ENCODE measurements at places on chromosomes 6 and 20. TPM values are rescaled to one million over a fixed set of nuclear protein-coding genes. Genes with fewer than 3 reads are reported as not detected.

DNA sequence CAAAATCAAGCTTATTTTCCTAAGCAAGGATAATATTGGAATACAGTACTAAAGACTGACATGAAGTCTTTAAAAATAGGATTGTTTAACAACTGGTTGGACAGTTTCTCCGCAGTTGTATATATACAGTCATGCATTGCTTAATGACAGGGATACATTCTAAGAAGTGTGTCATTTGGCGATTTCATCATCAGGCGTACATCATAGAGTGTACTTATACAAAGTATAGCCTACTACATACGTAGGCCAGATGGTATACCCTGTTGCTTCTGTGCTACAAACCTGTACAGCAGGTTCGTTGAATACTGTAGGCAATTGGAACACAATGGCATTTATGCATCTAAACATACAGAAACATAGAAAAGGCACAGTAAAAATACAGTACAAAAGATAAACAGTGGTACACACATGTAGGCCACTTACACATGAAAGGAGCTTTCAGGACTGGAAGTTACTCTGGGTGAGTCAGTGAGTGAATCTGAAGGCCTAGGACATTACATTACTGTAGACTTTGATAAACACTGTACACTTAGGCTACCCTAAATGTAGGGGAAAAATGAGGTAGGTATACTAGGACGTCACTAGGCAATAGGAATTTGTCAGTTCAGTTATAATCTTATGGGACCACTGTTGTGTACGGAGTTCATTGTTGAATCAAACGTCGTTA is 20.1 kb downstream of the HECA start:
- no peak for DNase-seq

- DNase-seq = no peak
Measured at GRCh38 chr20:51740838-51741237, 27.4 kb downstream of the ATP9A start.

DNA sequence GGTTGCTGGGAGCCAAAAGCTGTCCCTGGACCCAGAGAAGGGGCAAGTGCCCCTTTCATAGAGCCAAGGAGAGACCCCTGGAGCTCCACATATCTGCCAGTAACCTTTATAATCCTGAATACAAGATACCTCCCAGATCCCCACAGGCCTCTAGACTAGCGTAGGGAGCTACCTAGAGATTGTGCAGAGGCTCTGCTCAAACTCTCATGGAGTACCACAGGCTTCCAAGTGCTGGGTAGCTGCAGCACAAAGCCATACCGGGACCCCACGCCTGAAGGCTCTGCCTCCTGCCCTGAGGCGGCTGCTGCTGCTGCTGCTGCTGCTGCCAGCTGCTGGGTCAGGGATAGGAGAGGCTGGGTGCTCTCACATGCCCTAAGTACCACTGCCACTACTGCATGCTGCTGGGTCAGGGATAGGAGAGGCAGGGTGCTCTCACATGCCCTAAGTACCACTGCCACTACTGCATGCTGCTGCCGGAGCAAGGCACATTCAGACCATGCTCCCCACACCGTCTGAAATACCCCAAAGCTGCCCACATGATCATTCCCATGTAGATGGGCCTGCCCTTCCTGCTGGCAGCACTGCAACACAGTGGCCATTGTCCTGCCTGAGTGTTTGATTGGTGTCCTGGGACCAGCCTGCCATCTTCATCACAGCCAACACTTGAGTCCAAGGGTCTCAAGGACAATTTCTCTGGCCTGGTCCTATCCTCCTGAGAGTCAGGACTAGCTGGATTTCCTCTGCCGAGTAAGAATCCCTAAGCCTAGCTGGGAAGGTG is 1434.3 kb upstream of the ADGRB3 start:
- no peak for DNase-seq

GRCh38 chr6:21603082-21603952 is 9.8 kb downstream of the SOX4 start:
- no peak for DNase-seq

GRCh38 chr20:63315731-63316491 is 22.9 kb downstream of the COL20A1 start:
- no peak for DNase-seq

DNA sequence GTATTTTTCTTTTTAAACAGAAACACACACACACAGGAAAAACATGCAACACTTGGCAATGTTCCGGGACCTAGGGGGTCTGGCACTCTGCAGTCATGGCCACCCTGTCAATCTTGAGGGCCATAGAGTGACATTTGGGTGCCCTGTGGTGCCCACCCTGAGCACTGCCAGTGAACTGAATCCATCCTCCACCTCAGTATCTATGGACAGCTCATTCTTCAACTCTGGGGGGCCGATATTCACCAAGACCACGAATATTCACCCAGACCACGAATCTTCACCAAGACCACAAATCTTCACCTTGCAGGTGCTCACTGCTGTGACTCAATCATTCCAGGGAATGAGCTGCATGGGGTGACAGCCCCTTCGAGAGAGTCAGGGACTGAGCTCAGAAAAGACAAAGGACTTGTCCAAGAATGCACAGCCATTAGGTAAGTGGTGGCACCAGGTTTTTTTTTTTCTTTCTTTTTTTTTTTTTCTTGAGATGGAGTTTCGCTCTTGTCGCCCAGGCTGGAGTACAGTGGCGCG is 19.1 kb downstream of the SNAI1 start:
- no peak for DNase-seq

DNA sequence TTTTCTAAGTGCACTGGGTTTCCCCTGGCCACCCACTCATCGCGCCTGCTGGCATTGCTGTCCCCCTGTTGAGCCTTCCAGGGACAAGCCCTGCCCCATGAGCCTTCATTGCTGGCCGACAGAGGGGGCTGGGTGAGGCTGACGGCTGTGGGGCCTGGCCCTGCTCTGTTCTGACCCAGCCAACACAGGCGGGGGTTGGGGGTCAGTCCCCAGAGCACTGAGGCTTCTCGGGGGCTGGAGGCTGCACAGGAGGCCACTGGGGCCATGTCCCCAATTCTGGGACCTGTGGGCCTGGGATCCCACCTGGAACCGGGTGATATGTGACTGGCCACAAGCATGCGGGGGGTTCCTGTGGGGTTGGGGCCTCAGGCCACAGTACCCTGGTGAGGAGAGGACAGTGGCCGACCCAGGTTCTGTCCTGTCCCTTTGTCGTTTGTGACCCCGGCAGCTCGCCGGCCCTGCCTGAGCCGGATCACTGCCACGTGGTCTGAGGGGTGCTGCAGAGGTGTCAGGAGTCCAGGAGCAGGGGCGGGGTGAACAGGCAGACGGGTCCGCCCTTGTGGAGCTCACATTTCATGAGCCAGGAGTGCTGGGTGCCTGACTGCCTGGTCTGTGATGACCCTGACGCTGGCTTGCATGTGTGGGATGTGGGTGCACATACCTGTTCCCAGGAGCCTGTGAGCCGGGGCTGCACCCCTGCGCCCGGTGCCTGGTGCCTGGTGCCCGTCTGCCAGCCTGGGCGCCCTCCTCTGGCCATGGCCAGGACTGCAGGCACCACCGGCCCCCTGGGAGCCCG is 2.1 kb upstream of the COL20A1 start:
- no peak for DNase-seq

DNA sequence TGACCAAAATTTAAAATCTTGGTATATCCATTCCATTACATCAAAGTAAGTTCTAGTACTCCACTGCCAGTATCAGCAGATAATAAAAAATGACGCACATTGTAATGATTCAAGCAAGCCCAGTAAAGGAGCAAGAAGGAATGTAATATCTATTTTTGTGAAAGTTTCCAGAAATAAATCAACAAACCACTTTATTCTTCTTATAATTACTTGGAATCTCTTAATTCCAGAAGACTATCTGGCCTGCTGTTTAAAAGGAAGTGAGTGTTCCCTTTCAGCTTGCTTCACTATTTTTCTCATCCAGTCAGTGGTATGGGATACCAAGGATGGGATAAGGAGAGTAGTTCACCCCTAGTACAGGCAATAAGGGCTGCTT is 42.2 kb upstream of the DSE start:
- no peak for DNase-seq

- DNase-seq = no peak
Measured at GRCh38 chr6:168450917-168451316, 9.9 kb downstream of the SMOC2 start.

DNA sequence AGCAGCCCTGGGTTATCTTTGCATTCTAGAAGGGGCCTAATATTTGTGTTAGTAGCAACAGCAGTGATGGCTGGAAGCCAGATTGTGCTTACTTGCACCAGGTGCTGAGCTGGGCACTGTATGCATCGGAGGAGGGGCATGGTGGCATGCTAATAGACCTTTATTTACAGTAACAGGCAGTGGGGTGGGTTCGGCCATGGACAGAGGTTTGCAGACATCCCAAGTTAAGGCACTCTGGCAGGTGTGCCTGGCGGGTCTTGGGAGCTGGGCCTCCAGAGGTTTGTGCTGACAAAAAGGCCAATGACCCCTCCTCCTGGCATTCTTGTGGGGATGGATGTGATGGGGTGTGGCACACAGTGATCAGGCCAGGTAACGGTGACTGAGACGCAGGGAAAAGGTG is 39.0 kb upstream of the CD93 start:
- no peak for DNase-seq

- no peak for DNase-seq
Measured at GRCh38 chr20:51284176-51284575, 258.3 kb downstream of the NFATC2 start.

DNA sequence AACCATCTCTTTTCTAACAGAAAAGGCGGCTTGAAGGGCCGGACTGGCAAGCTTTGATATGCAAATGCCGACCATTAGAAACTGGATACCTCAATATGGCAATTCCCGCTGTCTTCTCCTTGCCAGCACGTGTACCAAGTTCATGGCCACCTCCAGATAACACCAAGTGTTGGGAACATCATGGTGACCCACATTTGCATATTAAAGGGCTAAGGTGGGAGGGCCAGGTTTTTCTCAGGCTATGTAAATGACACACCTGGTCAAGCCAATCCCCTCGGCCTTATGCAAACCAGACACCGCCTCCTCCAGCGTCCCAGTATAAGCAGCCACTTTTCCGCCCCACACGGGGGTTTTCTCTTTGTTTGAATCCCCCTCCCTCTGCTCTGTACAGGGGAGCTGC is 110.7 kb downstream of the DACT2 start:
- DNase-seq = no peak

DNA sequence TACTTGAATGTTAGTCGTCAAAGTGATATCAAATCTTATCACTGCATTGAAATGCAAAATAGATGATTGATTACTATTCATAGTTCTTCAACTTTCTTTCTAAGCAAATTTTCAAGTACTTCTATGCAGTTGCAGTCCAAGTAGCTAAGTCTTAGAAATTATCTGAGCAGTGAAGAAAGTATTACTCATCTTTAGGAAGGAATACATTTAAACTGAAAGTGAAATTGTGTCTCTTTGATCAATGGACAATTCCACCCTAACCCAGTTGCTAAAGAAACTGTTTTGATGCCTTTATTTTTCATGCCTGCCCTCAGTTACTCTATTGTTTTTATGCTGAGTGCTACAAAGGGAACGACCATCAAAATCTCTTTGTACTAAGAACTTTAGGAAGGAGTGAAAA is 337.4 kb downstream of the GRIK2 start:
- no peak for DNase-seq

DNA sequence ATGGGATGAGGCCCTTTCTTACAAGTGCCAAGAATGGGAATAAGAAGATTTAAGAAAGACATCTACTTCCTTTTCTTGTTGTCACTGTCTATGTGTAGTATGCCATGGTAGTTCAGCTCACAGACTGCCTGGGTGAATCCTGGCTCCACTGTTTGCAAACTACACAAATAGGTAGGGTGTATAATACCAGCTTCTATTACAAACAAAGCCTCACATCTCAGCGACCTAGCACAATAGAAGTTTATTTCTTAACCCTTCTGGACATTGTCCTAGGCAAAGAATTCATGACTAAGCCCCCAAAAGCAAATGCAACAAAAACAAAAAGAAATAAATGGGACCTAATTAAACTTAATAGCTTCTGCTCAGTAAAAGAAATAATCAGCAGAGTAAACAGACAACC is 74.5 kb downstream of the LINC00237 start:
- no peak for DNase-seq

DNA sequence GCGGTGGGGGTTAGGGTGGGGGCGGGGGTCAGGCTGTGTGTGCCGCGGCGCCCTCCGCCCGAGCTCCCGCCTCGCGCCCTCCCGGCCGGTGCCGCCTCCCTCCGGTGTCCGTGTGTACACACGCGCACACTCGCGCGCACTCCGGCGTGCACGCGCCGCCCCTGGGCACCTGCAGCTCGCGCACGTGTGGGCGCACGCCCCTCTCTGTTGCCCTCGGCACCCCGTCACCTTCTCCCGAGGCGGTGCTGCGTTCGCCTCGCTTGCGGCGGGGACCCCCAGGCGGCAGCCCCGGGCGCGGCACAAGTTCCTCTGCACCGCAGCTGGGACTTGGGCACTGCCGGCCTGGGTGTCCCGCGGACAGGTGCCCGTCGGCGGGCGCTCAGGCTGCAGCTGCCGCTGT is 525 bp downstream of the MACROD2 start:
- DNase-seq = no peak

DNA sequence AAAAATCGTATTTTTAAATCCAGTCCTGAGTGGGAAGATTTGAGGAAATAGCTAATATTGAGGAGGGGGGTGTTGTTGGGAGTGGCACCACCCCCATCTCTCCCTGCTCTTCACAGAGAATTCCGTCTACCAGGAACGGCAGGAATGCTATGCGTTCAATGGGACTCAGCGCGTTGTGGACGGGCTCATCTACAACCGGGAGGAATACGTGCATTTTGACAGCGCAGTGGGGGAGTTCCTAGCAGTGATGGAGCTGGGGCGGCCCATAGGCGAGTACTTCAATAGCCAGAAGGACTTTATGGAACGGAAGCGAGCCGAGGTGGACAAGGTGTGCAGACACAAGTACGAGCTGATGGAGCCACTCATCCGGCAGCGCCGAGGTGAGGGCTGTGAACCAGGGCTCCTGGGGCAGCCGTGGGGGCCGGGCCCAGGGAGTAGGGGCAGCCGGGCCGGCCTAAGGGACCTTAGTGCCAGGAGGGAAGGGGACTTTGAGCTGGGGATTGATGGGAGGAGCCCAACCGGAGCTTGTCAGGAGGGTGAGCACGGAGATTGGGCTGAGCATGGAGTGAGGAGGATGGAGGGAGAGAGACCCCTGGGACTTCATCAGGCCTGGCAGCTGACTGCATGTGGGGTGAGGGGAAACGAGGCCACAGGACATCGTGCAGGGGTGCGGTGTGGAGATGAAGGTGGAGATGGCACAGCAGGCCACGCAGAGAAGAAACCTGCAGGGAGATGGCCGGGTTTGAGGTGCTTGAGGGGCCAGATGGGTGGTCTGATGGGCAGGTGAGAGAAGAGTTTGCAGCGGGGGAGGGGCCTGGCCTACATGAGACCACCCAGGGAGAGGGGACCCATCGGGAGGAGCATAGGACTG is 41.3 kb downstream of the HLA-DPB1 start:
- no peak for DNase-seq

- DNase-seq = no peak
Measured at GRCh38 chr6:3226481-3227362, 731 bp downstream of the TUBB2B start.

Gene TRIM10
- total RNA-seq = not detected

Gene GABRR1
- not detected for total RNA-seq

Gene RRBP1
- 52.0 TPM for total RNA-seq

Gene LPA
- not detected for total RNA-seq

Gene PRSS35
- total RNA-seq = 0.85 TPM

Gene MUC22
- total RNA-seq = not detected

Gene METTL24
- 1.2 TPM for total RNA-seq

Gene ID4
- 83.2 TPM for total RNA-seq

Gene ZSCAN16
- total RNA-seq = 1.2 TPM

Gene SLC22A7
- total RNA-seq = not detected

Gene ULBP2
- 0.82 TPM for total RNA-seq

Data from right atrium auricular region (tissue), 2 donors.